ENCODE measurements at places on chromosomes 12 and 14. TPM values are rescaled to one million over a fixed set of nuclear protein-coding genes. Genes with fewer than 3 reads are reported as not detected.

WASHC3 gene
- 74.1 TPM for total RNA-seq

RAB15 gene
- 4.2 TPM for total RNA-seq

NANOG gene
- 0.33 TPM for total RNA-seq

CNTN1 gene
- 22.5 TPM for total RNA-seq

EIF2S3B gene
- total RNA-seq: 0.25 TPM

RNASE3 gene
- not detected for total RNA-seq

ADCY6 gene
- total RNA-seq: 32.3 TPM

SSTR1 gene
- under 0.01 TPM for total RNA-seq

KRT6C gene
- total RNA-seq: not detected

TMEM132C gene
- total RNA-seq: 2.8 TPM

MIP gene
- total RNA-seq: 0.36 TPM

RHNO1 gene
- 17.9 TPM for total RNA-seq
